ENCODE measurements at places on chromosomes 3 and 15. TPM values are rescaled to one million over a fixed set of nuclear protein-coding genes. Genes with fewer than 3 reads are reported as not detected.

DNA sequence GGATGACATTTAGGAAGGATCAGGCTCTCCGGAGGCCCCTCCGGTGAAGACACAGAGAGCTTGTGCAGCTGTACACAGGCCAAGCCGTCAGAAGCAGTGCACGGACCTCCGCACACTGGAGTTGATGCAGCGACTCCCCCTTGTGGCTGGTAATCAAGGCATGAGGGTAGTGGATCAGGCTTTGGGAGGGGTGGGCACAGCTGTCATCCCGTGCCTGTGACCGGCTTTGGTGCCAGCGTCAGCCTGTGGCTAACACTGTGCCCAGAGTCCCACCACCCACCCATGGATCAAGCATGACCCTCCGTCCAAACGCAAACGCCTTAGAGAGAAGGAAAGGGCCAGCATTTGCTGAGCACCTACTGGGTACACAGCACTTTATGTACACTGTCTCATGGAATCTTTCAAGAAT, 8.2 kb upstream of the GRIP2 start:
- H3K4me3 ChIP-seq: no peak overlapping the region

- H3K36me3 ChIP-seq: no peaks in the 10 kb centered on the region
- H3K4me3 ChIP-seq: no peak overlapping the region
- no peaks in the 10 kb centered on the region for H3K27me3 ChIP-seq
- H3K4me1 ChIP-seq: no peaks in the 10 kb centered on the region
- no peak overlapping the region for H3K27ac ChIP-seq
- DNase-seq: no peak
Measured at GRCh38 chr3:101890716-101891115, 41.4 kb downstream of the NFKBIZ start.

DNA sequence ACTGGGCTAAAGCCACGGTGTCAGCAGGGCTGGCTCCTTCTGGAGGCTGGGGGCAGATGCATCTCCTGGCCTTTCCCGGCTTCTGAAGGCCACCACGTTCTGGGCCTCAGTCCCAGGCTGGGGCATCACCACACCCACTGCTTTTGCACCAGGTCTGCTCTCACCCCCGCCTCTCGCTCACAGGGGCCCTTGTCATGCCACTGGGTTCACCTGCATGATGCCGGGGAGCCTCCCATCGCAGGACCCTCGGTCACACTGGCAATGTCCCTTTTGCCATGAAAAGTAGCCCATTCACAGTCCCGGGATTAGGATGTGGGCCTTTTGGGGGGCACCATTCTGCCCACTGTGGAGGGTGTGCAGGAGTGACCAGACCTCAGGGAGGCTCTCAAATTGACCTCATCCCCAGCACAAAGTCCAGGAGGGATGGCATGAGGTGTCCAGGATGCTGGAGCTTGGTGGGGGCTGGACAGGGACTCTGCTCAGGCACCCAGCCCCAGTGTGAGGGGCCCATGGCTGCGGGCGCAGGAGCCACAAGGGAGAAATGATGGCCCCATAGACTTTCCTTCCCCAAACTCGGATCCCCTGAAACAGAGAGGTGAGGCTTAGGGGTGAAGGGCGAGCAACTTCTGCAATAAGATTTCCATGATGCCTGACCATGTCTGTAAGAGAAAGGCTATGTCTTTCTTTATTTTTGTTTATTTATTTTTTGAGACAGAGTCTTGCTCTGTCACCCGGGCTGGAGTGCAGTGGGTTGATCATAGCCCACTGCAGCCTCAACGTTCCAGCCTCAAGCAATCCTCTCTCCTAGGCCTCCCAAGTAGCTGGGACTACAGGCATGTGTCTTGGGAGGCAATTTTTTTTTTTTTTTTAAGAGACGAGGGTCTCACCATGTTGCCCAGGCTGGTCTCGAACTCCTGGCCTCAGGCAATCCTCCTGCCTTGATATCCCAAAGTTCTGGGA, 189.1 kb downstream of the GOLGA6L6 start:
- no peak overlapping the region for H3K4me3 ChIP-seq
- no peaks in the 10 kb centered on the region for H3K36me3 ChIP-seq
- H3K27ac ChIP-seq: no peak overlapping the region
- H3K27me3 ChIP-seq: no peaks in the 10 kb centered on the region
- no peaks in the 10 kb centered on the region for H3K4me1 ChIP-seq
- DNase-seq: no peak

- no peak overlapping the region for H3K4me3 ChIP-seq
- no peak overlapping the region for H3K27ac ChIP-seq
- H3K4me1 ChIP-seq: no peaks in the 10 kb centered on the region
- H3K36me3 ChIP-seq: no peaks in the 10 kb centered on the region
- no peak for DNase-seq
Measured at GRCh38 chr15:81301815-81302399, 22.0 kb downstream of the STARD5 start.

The SOX14 gene
- polyA plus RNA-seq: not detected

The TEX55 gene
- not detected for polyA plus RNA-seq

The ERC2 gene
- not detected for polyA plus RNA-seq

The GNAT1 gene
- not detected for polyA plus RNA-seq

The COL8A1 gene
- 0.27 TPM for polyA plus RNA-seq
